Right atrium auricular region (tissue), 2 donors: ENCODE measurements at places on chromosomes 1 and 21.

- no peak for DNase-seq
These were observed 52.5 kb downstream of the POU2F1 start for GRCh38 chr1:167273027-167273800.

DNA sequence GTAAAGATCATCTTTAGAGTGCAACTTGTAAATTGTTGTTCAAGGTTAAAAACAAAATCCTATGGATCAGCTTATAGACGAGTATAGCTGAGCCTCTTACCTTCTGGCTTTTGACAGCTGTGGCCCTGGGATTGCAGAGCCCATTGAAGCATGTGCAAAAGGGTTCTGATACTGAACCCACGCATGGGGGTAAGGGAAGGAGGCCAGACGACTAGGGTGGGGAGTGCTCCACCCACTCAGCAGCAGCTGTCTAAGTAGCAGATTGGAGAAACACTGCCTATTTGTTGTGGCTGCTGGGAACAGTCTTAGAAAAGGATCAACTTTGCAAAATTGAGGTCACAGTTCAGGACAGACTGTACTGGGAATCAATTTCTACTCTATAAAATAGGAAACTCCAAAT, 16.1 kb downstream of the CD101 start:
- DNase-seq = no peak

GRCh38 chr1:48177257-48177656, 45.3 kb upstream of the SLC5A9 start:
- no peak for DNase-seq

- DNase-seq = no peak
These were observed 75.8 kb downstream of the PCBP3 start for GRCh38 chr21:45719177-45719802.

GRCh38 chr1:71377886-71378285, 297.1 kb upstream of the ZRANB2 start:
- DNase-seq = no peak

DNA sequence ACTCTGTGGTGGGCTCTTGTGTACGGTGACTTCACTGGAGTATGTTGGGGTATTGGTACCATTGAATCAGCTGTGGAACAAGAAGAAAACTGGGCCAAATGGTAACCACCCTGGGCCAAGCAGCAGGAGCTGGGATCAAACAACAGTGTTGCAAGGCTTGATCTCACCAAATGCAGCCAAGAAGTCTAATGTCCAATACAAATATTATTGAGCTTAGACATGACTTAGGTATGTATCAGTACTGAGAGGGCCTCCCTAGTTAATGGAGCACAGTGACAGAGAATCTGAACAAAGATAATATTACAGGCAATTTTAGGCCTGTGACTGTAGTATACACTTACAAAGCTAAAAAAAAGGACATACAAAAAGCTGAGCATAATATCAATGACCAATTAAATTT, 604.8 kb downstream of the PLA2G4A start:
- DNase-seq = no peak

DNA sequence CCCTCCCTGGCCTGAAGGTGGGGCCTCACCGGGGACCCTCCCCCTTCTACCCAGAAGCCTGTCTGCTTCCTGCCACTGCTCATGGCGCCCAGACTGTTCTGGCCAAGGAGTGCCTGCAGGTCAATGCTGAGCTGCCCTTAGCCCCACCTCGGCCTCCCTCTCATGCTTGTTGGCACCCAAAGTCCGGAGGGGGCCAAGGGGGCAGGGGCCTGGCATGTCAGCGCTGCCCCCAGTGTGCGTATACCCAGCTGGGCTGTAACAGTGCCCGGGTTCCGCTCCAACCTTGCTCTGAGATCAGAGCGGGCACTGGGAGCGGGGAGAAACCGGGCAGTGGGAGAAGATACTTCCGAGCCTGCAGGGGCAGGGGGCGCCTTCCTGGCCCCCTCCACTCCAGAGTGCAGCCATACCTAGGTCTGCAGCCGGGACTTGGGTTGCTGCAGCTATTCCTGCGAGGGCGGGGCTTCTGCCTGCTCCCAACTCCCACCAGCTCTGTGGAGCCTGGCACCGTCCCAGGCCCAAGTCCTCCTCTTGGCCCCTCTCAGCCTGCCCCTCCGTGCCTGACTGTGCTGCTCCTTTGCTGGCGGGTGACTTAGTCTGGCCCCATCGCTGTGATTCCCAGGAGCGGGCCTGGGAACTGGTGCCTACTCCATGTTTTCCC, 21.4 kb upstream of the TGFB2 start:
- no peak for DNase-seq
